ENCODE measurements at places on chromosomes 2 and 18.

DNA sequence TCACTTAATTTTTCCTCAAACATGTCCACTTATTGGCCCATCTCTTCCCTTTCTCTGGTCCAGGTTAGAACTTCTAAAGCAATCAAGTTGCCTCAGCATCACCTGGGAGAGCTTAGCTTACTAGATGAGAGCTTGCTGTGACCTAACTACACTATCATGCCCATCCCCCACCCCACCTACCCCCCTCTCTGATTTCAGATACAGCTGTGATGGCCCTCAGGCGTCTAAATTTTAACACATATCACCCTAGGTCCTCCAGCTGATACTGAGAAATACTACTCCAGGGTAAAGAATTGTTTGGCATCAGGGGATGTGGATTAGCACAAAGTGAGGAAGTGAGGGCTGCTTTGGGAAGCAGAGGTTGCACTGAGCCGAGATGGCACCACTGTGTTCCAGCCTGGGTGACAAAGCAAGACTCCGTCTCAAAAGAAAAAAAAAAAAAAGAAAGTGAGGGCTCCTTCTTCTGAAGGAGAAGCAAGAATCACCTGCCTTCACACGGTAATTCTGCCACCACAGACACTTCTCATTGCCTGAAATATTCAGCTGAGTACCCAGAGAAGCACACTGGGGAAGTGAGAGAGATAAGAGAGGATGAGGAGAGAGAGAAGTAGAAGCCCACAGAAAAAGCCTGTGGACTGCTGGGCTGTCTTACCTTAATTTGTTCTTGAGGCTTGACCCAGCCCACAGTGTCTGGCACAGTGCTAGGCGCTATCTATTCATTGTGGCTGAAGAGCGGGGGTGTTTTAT, 263.4 kb downstream of the ASXL3 start:
- DNase-seq = no peak

DNA sequence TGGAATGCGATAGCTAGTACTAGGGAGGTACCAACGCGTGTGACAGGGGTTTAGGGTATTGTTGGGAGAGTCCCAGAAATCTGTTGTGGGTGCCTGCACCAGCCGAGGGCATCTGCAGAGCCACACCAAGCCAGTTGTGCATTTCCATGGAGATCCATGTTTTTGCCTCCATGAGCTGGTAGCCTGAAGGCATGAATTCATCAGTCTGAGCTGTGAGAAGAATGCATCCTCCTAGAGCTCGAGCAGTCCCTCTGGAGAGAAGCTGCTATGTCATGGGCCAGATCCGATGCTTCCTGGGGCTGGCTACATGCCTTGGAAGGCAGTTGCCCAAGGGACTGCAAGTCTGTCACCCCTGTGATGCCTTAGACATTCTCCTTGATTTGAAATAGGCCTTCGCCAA, 57.9 kb downstream of the LIPG start:
- no peak for DNase-seq

DNA sequence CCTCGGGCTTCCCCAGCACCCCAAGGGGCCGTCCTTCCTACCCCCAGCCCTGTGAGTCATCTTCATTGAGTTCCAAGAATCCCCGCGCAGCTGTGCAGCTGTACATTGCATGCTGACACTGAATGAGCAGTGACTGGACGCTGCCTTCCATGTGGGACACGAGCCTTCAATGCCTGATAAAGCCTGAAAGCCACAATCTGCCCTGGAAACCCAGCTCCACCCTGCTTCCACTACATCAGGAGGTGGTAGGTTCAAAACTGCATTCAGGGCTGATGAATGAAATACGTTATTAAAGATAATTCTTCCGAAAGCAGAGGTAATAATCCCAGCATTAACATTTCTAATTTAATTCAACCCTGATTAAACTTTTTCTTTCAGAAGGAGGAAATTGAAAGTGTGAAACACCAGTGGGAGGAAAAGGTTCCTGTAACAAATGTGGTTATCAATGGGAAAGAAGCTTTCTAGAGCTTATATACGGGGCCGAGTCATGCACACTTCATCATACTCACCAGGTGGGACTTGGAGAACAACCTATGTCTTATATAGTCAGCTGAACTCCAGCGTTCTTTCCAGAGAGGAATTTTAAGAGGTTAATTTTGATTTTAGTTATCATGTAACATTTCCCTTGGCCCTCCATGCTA, 360.1 kb downstream of the LPIN1 start:
- DNase-seq = peak; percentile 22

DNA sequence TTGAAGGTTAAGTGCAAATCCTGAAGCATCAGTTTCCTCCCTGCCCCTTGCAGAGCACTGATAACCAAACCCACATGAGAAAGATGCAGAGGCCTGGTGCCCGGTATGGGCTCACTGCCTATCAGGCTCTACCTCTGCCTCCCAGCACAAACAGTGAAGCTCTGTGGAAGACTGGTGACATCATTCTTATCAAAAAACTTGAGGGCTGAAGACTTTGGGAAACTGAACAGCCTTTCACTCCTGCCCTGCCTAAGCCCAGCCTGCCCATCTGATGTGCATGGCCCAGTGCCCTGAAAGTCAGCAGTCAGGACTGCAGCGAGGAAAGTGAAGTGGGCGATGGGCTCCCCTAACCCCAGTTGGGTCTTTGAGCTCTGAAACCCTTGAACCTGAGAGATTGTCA, 174.8 kb upstream of the ARL4C start:
- no peak for DNase-seq

- peak; percentile 4 for DNase-seq
Measured at GRCh38 chr18:8450013-8450412, 159.2 kb upstream of the RAB12 start.

- DNase-seq = no peak
Measured at GRCh38 chr2:21812766-21813165, 689.0 kb downstream of the TDRD15 start.

GRCh38 chr2:175080479-175080878, 75.3 kb upstream of the CHN1 start:
- DNase-seq = no peak

DNA sequence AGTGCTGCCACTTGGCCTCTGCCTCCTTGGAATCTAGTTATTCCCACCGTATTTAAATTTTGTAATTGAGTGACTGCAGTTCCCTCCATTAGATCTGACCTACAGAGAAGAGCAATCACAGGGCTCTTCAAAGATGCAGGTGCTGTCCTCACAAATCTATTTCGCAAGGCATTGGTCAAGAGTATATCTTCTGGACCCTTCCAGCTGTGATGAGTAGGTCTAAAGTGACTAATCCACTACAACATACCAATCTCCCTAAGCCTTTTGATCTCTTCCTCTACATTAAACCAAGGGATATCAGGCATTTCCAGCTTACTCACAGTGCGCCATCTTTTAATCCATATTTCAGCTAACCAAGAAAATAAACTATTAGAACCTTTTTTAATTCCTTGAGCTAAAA, 65.1 kb upstream of the COL3A1 start:
- no peak for DNase-seq

DNA sequence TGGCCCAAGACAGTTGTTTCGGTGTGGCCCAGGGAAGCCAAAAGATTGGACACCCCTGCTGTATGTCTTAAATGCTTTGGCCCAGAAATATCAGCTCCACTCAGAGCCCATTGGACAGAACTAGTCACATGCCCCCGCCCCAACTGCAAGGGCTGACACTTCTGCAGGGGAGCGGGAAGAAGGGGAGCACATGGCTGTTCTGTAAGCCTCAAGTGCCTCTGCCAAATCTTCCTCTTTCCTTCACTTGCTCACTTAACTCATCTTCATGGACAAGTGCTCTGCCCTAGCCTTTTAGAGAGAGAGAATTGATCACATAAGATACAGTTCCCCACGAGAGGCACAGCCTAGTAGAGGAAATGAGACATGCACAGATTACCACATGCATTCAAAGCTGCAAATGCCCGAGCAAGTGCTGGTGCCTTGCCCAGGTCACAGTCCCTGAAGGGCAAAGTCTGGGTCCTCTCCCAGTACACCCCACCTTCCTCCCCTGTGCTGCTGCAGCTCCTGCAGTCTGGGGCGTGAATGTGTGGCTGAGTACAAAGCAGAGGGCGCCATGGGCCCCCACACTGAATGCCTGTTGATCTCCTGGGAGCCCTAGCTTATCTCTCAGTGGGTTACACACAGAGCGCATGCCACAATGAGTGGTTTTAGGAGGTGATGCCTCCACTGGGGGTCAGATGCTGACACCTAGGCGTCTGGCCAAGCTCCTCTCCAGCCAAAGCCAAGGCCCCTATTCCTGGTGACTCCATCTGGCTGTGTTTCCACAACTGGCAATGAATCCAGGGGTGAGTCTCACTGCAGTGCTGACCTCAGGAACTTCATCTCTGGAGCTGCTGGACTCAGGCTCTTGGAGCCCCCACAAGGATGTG, 135.3 kb downstream of the CTIF start:
- DNase-seq = no peak

DNA sequence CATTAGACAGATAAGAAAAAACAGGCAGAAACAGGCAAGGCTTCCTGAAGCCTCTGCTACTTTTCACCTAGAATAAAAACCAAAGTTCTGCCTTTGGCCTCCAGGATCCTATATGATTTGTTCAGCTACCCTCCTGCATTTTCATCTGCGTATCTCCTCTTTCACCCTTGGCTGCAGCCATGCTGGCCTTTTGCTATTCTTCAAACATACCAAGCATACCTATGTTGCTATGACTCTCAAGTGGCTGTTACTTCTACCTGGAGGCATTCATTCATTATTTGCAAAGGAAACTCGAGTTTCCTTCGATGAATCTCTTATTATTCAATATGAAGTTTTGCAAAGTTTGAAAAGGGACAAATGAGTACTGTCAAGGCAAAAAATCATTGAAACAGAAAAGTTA, 106.4 kb upstream of the HNMT start:
- no peak for DNase-seq

DNA sequence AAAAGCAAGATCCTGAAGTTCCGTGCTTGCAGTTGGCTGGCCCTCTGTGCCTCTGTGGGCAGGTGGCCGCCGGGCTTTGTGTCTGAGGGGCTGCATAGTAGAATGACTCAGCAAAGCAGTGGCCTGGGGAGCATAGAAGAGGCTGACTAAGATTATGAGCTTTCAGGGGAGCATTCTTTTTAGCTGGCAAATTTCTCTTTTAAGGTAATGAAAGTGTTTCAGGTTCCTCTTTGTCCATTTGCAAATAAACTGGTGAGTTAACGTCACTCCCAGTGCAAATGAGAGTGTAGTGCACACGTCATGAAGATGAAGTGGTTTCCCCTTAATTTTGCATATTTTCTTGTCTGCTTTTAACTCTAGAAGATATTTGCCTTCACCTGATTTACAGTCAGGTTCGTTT, 98.6 kb downstream of the BCL2L11 start:
- DNase-seq = no peak

DNA sequence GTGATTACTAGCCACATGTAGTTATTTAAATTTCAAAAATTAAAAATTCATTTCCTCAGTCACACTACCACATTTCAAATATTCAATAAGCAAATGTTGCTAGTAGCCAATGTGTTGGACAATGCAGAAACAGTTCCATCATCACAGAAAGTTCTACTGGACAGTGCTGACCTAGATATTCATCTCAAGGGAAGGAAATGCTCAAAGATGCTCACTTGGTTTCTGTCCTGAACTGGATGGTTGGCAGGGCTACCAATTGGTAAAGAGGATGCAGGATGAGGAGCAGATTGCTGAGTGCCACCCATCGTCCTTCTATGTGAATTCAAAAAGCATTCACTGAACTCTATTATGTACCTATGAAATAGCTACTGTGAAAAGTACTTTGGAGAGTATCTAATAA, 6.0 kb upstream of the UBXN2A start:
- DNase-seq = no peak

- no peak for DNase-seq
Measured at GRCh38 chr2:152370783-152371182, 35.8 kb downstream of the FMNL2 start.

DNA sequence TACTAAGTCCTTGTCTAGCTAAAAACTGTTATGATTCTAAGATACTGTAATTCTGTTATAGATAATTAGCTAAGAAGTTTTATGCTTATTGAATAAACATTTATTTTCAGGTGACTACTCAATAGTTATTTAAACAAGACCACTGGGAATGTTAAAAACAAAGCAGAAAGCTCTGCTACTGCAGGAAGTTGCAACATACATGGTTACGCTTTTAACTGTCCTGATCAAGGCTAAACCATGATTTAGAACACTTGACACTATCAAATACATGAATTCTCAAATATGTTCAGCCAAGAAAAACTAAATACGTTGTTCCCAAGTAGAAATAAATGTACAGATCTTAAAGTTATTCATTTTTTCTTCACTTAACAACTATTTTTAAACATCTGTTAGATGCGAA, 263.9 kb downstream of the NCKAP5 start:
- DNase-seq = no peak

DNA sequence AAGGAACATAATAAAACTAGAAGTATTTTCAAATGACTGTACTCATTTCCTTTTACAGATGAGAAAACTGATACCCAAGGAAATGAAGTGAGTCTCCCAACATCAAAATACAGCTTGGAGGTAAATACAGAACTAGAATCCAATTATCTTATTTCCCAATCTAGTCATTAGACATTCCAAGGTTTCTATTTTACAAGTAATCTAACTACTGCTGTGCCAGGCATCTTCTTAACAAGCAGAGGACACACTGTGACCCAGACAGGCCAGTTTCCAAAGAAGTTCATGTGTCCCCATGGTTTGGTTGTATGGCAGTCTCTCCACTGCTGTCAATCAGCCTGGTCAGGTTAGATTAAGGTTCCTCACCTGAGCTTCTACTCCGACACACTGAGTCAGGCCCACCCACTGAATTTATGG, 143.5 kb downstream of the THADA start:
- no peak for DNase-seq

GRCh38 chr2:163185160-163185559, 346.6 kb upstream of the KCNH7 start:
- no peak for DNase-seq

DNA sequence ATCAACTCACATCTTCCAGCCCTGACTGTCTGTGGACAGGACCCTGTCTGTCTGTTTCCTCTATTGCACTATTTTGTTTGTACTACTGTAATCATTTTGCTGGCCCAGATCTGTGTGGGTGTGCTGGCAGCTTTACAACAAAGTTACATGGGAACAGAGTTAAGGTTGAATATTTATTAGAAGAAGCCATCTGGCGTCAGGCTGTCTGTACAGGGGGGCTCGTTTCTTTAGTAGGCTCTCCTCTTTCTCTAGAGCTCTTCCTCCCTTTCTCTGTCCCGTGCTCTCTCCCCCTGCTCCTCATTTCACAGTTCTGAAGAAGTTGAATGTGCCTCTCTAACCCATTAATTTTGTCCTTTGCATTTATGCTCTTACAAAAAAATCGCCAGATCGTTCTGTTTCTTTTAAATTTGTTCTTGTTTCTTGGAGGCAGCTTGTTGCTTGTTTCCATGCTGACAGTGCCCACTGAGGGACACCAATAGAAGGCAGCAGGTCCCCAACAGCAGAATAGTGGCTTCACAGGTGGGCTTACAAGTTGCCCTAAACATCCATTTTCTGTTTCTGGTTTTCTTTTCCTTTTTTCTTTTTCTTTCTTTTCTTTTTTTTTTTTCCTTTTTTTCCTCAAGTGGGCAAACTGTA, 315.2 kb upstream of the ZEB2 start:
- no peak for DNase-seq

- DNase-seq = no peak
Measured at GRCh38 chr2:38793511-38793910, 15.5 kb downstream of the GEMIN6 start.

GRCh38 chr2:78417355-78417754, 608.1 kb upstream of the REG3G start:
- no peak for DNase-seq

Data from SW 1271 (cell line).